Fibroblast of skin of right quadriceps (primary cell): ENCODE measurements at places on chromosomes 16 and 17.

GRCh38 chr16:67953641-67954375, 9.9 kb upstream of the LCAT start:
- no peak for DNase-seq

GRCh38 chr17:46888727-46889126, 34.2 kb upstream of the GOSR2 start:
- no peak for DNase-seq

GRCh38 chr16:85648805-85649204, 35.7 kb downstream of the GSE1 start:
- peak; percentile 32 for DNase-seq

DNA sequence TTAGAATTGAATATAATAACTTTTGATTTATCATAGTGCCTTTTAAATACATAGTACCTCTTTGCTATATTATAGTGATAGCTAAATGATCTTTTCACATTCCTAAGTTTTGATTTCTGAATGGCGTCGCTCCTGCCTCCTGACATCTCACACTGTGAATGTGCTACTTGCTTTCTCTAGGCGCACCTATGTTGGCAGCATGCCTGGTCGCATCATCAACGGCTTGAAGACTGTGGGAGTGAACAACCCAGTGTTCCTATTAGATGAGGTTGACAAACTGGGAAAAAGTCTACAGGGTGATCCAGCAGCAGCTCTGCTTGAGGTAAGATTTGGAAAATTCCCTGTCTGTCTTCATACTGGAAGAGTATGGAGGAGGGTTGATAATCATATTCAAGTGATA, 29.8 kb upstream of the ABCC11 start:
- peak; percentile 5 for DNase-seq

GRCh38 chr16:468068-468821, 42.8 kb downstream of the RAB11FIP3 start:
- DNase-seq = no peak

GRCh38 chr16:56658327-56658875, 642 bp downstream of the MT1F start:
- DNase-seq = no peak

DNA sequence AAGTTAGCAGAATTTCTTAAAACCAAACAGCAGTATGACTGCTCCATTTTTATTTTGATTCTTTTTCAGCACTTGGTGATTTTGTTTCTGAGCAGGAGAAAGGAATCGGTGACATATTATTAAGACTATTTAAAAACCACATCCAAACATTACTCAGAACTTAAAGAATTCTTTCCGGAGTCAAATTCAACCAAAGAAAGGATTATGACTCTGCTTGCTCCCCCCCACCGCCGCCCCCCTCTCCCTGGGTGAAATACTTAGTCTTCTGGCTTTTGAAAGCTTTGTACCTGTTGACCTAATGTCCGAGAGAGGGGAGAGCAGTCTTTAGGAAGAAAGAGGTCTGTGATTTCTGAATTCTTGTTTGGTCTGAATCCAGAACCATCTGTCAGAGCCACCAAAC, 17.9 kb upstream of the COL1A1 start:
- peak; percentile 93 for DNase-seq

DNA sequence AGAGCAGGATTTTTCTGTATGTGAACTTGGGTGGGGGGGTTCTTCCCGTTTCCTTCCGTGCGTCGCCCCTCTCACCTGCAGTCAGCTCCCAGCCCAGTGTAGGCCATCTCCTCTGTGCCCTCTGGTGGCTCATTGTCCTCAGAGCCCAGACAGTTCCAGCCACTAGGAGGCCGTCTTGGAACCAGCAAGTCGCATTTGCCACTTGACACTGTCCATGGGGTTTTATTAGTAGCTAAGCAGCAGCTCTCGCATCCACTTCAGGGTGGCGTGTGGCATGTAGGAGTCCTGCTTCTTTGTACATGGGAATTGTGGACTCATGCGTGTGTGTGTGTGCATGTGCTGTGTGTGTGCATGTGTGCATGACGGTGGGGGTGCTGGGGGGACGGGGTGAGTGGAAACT, 74.0 kb downstream of the SEC14L1 start:
- DNase-seq = peak; percentile 37

DNA sequence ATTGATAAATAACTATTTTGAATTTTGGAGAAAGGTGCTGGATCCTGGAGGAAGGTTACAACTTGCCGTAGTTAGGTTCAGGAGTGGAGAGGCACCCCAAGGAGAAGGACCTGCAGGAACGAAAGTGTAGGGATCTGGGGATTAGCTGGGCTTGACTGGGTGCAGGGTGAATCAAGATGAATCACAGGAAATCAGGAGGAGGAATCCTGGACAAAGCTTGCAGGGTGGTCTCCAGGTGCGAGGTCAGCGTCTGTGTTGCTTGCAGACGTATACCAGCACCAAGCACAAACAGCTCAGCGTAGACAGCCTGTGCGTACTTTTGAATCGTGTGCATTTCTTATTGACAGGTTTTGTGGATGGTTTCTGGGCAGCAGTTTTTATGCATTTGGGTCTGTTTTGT, 144.3 kb downstream of the MSI2 start:
- DNase-seq = peak; percentile 17

DNA sequence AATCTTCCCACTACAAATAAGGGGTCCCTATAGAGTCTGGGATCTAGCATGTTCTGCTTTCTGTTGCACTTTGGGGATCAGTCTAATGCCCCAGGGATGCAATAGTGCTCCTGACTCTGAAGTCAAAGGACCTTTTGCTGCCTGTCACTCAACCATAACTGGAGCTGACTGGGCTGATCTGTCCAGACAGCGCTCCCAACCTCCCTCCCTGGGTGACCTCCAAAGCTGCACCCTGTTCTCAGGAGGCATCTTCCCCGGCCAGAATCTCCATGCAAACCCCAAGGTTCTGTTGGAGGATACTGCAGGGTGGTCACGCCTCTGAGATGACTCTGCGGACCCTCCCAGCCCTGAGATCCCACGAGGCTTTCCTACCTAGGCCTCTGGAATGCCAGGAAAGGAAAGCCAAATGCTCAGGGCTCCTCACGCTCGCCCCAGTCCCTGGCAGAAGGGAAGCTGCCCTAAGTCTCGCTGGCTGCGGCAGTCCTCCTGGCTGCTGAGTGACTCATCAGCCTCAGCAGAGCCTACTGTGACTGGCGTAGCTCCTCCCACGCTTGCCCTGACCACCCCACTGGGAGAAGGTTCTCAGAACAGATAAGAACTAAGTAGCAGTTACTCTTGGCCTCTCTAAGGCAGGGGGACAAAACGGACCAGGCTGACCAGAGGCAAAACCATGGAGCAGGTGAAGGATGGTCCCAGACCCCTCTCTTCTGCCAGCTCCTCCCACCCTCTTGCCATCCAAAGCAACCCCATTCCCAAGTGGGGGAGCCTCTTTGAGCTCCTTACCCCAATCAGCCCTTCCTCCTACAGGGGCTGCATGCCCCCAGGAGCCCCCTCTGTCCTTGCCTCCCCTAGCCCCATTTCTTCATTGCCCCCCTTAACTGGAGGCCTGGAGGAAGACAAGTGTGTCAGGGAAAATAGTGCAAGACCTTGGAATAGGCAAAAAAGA, 124.1 kb upstream of the TNRC6C start:
- DNase-seq = peak; percentile 79

- DNase-seq = no peak
Measured at GRCh38 chr16:5633845-5634440, 536.3 kb upstream of the EEF2KMT start.

DNA sequence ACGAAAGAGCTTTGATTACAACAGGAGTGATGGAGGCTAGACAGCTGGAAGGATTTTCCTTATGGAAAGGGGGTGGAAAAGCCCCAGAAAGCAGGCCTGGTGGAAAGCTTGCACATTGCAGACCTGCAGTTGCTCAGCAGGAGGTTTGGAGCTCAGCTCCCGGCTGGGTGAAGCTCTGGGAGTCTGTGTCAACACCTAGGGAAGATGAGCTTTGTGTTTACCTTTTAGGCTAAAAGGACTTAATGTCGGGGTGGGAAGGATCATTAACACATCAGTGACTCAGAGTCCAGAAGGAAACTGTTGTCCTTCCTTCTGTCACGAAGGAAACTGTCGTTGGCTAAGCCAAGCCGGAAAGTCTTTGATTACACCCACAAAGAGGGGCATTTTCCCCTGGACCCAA, 48.2 kb downstream of the RAP1GAP2 start:
- no peak for DNase-seq

- DNase-seq = no peak
Measured at GRCh38 chr16:11159282-11159681, 96.7 kb downstream of the SOCS1 start.

DNA sequence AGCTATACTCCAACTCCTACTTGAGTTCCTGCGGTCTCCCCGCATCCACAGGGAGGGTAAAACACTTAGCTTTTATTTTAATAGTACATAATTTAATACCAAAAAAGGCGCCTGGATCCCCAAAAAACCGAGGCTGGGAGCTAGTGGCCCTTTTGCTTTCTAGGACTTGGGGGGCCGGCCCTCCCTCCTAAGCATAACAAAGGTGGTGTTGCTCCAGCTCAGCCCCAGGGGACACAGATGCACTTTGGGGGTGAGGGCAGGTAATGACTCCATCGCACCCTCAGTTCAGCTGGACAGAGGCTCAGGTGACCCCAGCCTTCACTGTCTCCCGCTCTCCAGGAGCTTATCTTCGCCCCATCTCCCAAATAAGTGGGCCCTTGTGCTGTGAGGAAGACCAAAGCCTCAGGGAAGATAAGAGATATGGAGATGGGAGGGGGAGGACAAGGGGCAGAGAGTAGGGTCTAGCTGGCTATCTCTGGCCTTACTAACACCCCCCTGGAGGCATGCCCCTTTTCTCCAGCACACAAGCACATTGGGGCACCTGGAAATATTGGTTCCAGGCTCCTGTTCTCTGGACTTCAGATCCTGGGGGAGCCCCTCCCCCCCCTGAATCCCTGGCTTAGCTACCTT, 2.8 kb upstream of the NHERF1 start:
- no peak for DNase-seq

DNA sequence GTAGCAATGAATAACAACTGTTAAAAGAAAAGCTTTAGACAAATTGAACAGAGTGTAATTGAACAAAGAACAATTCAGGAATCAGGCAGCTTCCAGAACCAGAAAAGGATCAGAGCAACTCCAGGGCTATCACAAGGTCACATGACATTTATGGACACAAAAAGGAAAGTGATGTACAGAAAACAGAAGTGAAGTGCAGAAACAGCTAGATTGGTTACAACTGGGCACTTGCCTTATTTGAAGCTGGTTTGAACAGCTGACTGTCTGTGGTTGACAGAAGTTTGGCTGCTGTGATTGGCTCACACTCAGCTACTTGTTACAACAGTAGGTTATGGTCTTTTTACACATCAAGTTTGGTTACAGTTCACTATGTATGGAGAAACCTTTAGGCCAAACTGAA, 14.8 kb downstream of the EFCAB5 start:
- no peak for DNase-seq

DNA sequence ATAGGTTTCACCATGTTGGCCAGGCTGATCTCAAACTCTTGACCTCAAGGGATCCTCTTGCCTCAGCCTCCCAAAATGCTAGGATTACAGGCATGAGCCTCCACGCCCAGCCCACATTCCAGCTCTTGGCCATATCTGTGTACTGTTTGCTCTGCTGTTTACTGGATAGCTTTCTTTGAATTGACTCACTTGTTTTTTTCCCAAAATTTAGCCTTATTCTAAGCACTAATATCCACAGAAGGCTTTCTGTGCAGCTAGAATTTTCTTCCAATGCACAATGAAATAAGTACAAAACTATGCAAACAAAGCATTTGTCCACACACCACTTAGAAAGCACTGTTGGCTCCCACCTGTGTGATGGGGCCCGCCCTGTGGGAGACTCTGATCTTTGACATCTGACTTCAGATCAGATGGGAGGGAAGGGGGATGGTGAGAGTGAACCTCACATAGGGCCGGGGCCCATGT, 72.2 kb downstream of the CLEC16A start:
- DNase-seq = no peak

DNA sequence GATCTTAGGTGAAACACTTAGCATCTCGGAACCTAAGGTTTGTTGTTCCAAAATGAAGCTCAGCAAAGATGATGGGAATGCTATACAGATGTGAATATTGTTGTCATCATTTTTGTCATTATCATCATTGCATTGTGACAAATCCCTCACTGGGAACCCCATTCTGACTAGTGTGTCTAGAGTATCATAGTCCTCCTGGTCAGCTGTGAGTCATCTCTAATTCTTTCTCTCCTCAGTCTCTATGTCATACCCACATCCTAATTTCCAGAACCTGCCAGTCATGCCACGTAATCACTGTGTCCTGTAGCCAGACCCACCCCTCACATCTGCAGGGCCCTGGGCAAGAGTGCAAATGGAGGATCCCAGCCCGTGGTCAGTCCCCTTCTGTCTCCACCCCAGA, 60.5 kb upstream of the CLEC3A start:
- DNase-seq = peak; percentile 20

DNA sequence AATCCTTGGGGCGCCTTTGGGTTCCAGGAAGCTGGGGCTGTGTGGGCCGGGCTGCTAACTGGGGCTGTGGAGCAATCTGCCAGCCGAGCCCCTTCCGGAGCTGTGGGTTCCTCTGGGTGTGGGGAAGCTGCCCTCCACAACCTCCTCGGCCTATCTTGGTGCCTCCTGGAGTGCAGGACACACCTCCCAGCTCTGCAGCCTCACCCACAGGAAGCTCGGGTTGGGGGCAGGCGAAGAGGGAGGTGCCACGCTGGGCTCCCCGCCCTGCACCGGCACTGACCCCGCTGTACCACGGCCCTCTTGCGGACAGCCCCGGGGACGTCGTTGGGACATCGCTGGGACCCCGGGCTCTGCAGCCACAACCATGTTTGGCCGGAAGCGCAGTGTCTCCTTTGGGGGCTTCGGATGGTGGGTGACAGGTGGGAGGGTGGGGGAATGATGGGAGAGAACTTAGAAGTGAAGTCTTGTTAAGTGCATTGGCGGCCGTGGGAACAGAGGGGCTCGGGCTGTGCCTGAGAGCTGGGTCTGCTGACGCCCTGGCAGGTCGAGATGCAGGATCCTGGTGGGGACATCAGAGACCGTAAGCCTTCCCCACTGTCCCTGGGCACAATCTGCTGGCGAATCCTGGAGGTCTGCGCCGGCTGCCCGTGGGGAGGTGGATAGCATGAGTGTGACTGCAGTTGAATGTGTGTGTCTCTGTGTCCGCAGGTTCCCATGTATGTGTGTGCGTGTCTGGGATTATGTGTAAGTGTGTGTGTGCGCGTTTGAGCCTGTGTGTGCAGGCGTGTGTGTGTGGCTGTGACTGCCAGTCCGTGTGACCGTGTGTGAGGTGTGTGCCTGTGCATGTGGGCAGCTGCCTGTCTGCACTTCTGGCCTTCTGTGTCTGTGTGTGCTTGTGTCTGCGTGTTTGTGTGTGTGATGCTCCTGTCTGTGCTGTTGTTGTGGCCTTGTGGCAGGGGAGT, at the start of gene RAP1GAP2:
Gene RAP1GAP2, plus strand, starts transcription at position 275 of the 962 bp plus-strand sequence. Its CDS starts 90 bp downstream, at position 365.
- DNase-seq = no peak

DNA sequence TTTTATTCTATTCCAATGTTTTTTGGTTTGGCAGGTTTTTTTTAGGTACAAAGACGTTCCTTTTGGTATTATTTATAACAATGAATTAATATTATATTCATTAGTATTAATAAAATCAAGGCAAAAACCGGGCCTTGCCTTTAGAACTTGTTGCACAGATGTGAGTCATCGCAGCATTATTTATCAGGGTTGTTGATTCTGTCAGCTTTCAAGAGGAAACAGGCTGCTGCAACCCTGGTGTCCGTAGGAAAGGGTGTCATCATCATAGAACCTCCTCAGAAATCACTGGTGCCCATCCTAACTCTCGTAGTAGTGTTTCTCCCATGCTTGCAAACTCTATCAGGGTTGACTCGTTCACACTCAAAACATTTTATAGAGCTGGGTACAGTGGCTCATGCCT, 10.2 kb upstream of the LRRC37B start:
- DNase-seq = no peak

GRCh38 chr17:19370493-19370960, 7.8 kb upstream of the MAPK7 start:
- DNase-seq = no peak

GRCh38 chr17:41784207-41784744, 2.2 kb downstream of the JUP start:
- DNase-seq = peak; percentile 44
